ENCODE measurements at places on chromosomes 6 and 20.

DNA sequence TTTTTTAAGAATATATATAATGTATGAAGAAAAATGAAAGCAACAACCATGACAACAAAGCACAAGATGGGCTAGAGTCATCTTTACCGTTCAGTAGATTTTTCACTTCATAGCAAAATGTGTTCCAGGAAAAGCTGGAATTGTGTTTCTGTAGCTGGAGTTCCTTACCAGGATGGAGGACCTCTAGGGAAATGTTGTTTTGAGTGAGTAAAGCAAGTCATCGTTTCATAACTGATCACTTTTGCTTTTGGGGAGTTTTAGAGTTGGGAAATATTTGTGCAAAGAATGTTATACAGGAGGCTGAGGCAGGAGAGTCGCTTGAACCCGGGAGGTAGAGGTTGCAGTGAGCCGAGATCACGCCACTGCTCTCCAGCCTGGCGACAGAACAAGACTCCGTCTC lies 151.6 kb downstream of the SASH1 start:
- DNase-seq = no peak

GRCh38 chr6:169978615-169979161 lies 227.3 kb downstream of the ERMARD start:
- DNase-seq = no peak

- DNase-seq = no peak
Observed at GRCh38 chr20:33842346-33842745, 31.2 kb downstream of the CHMP4B start.

DNA sequence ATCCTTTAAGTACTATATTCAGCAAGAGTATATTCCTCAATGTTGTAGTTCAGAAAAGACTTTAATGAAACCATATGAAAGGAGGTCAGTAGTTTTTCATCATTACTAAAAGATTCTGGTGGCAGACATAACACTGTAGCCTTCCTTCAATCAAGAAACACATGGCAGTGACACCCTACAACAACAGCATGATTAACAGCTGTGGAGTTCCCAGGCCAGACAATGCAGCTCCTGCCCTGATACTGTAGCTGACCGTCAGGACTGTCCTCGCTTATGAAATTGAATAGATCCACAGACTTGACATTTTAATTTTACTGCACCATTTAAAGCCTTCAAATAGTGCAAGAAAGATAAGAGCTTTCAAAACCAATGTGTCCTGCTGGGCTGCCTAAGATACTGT lies 43.6 kb downstream of the USP45 start:
- DNase-seq = no peak

DNA sequence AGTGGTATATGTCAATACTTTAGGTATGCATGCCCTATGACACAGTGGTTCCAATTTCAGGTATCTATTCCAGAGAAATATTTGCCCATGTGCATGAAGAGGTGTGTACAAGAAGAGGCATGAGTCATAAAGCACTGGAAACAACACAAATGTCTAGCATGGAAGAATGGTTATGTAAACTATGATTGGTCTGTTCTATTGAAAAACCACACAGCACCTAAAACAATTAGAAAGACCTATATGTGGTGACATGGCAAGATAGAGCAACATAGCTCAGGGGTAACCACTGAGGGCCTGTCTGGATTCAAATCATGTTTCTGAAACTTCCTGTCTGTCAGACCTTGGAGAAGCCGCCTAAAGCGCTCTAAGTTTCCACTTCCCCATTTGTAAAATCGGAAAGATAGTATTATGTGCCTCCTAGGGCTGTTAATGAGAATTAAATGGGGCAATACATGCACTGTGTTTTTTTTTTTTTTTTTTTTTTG lies 76.0 kb upstream of the SHLD1 start:
- no peak for DNase-seq

DNA sequence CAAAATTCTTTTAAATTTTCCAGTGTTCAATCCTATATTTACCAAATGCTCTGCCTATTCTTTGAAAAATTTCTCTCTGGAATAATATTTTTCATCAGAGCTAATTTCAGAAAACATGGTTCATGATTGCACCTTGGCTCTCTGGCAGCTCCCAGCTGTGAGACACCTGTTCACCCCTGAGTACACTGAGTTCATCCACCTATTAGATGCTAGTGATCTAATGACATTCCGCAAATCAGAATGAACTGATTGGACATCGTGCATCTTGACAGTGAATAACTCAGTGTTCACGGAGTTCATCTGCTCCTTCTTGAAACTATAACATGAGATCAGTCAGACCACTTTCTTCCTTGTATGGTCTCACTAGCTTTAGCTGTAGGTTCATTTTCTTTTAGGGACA lies 3.9 kb upstream of the SHPRH start:
- DNase-seq = no peak

DNA sequence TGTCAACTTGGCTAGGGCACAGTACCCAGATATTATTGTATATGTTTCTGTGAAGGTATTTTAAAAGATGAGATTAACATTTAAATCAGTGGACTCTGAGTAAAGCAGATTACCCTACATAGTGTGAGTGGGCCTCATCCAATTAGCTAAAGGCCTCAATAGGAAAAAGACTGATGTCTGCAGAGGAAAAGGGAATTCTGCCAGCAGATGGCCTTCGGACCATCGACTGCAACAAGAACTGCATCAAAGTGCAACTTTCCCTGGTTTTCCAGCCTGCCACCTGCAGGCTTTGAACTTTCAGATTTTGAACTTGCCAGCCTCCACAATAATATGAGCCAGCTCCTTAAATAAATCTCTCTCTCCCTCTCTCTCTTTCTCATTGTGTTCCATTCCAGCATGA lies 80.5 kb downstream of the IMPG1 start:
- peak; percentile 17 for DNase-seq

DNA sequence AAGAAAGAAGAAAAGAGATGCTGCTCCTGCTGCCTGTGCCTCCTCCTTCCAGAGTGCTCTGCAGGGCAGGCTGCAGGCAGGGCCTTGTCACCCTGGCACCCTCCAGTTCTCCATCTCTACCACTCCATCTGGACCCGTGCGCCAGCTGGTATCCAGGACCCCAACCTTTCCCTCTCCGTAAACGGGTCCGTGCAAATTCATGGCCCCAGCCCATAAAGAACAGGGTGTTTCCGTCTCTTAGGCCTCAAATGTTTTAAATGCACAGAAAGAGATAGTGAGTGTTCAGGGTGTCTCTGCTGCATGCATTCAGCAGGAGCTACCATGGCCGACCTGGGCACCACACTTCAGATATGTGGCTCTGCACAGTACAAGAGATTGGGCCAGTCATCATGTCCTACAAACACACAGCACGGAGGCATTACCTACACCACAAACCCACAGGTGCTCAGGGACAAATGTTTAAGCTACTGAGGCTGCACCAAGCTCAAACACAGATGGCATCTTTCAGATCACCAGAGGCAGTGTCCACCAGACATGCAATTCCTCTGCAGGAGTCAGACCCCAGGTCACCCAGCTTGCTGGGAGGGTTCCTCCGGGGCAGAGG lies 258.1 kb downstream of the DLL1 start:
- no peak for DNase-seq

DNA sequence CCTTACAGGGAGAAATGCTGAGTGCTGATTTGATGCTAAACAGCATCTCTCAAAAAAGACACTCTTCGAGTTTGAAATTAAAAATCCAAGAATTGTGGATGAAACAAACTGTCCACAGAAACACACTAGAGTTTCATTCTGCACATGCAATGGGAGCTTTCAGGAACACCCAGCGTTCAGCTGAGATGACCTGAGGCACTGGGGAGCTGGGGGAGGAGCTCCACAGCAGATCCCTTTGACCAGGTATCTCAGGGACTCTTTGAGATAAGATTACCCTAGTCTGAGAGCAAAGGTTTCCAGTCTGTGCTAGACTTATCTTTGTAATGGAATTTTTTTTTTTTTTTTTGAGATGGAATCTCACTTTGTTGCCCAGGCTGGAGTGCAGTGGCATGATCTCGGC lies 70.8 kb upstream of the AGPAT4 start:
- no peak for DNase-seq

- no peak for DNase-seq
Observed at GRCh38 chr6:153096792-153097191, 34.3 kb downstream of the RGS17 start.

- no peak for DNase-seq
Observed at GRCh38 chr20:5886788-5887187, 63.5 kb downstream of the TRMT6 start.

DNA sequence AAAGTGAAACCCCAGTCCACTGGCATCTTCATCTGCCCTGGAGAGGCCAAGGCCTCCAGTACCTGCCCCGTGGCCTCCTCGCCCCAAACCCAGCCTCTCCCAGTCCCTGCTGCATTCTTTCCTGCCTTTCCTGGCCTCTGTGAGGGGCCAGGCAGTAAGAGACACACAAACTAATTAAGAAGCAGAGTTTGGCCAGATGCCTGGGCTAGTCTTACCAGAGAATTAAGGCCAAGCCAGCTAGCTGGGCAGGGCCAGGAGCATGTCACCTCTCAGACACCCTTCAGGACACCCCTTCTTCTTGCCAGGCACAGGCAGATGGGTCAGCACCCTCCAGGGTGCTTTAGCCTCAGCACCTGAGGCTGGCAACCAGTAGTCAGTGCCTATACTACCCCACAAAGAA lies 2.4 kb downstream of the MDGA1 start:
- DNase-seq = peak; percentile 42

- no peak for DNase-seq
Observed at GRCh38 chr6:165766457-165766856, 103.4 kb upstream of the PDE10A start.
